ENCODE measurements at places on chromosomes 4 and X. TPM values are rescaled to one million over a fixed set of nuclear protein-coding genes. Genes with fewer than 3 reads are reported as not detected.

GRCh38 chrX:55340896-55341433 is 76.2 kb upstream of the PAGE3 start:
- DNase-seq: no peak

GRCh38 chr4:158805635-158806471 is 37.0 kb downstream of the FNIP2 start:
- no peak for DNase-seq

DNA sequence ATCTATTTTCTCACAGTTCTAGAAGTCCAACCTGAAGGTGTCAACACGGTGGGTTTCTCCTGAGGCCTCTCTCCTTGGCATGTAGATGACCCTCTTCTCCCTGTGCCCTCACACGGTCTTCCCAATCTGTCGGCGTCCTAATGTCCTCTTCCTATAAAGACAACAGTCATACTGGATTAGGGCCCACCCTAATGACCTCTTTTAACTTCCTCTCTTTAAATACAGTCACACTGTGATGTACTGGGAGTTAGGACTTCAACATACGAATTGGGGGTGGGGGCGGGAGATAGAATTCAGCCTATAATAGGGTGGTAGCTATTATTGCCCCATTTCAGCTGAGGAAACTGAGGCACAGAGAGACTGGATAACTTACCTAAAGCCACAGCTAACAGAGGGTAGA is 70.2 kb downstream of the SMIM20 start:
- no peak for DNase-seq

DNA sequence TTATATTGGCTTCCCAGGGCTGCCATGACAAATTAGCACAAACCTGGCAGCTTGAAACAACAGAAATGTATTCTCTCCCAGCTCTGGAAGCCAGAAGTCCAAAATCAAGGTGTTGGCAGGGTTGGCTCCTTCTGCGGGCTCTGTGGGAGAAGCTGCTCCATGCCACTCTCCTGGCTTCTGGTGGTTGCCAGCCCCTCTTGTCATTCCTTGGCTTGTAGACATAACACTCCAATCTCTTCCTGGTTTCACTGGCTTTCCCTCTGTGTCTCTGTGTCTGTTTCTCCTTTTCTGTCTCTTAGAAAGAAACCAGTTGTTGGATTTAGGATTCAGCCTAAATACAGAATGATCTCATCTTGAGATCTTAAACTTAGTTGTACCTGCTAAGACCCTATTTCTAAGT is 85.5 kb downstream of the USP46 start:
- DNase-seq: no peak

GRCh38 chr4:88054901-88055300 is 47.5 kb downstream of the PKD2 start:
- DNase-seq: no peak

GRCh38 chrX:153921511-153922446 is 4.3 kb downstream of the ARHGAP4 start:
- no peak for DNase-seq

GRCh38 chr4:156654410-156654809 is 317.2 kb downstream of the PDGFC start:
- no peak for DNase-seq

DNA sequence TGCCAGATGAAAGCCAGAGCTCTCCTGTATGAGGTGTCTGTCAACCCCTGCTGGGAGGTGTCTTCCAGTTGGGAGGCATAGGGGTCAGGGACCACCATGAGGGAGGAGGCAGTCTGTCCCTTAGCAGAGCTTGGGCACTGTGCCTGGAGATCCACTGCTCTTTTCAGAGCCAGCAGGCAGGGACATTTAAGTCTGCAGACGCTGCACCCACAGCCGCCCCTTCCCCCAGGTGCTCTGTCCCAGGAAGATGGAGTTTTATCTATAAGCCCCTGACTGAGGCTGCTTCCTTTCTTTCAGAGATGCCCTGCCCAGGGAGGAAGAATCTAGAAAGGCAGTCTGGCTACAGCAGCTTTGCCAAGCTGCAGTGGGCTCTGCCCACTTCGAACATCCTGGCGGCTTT is 893.6 kb downstream of the ADGRL3 start:
- DNase-seq: no peak

DNA sequence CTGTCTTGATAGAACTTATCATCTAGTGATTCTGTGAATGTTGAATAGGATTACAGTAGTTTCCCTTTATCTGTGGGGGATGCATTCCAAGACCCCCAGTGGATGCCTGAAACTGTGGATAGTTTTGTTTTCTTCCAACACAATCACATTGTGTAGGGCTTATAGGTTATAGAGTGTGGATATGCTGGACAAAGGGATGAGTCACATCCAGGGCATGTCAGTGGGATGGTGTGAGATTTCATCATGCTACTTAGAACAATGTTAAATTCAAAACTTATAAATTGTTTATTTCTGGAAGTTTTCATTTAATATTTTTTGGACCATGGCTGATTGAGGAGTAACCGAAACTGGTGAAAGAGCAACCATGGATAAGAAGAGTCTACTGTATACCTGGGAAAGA is 432.3 kb upstream of the ATOH1 start:
- no peak for DNase-seq

- DNase-seq: no peak
Measured at GRCh38 chr4:90419124-90419711, 292.0 kb downstream of the CCSER1 start.

GRCh38 chr4:188434643-188435042 is 295.4 kb downstream of the TRIML1 start:
- DNase-seq: no peak

Gene NXF2
- not detected for total RNA-seq

Gene PDZD4
- total RNA-seq: 8.3 TPM
